Effector memory CD8-positive, alpha-beta T cell (primary cell): ENCODE measurements at places on chromosomes 6 and 20.

- H3K27me3 ChIP-seq: peaks cover 15% of the 10 kb centered on the region
- peak overlapping the region; percentile 66 for H3K27ac ChIP-seq
- H3K4me3 ChIP-seq: no peak overlapping the region
- no peak for DNase-seq
- H3K4me1 ChIP-seq: peaks cover 6% of the 10 kb centered on the region
- H3K36me3 ChIP-seq: peaks cover 16% of the 10 kb centered on the region
Observed at GRCh38 chr20:17936761-17937732, 31.5 kb downstream of the SNX5 start.

GRCh38 chr20:34755367-34755766 is 51.2 kb downstream of the TP53INP2 start:
- no peaks in the 10 kb centered on the region for H3K4me1 ChIP-seq
- DNase-seq: no peak
- H3K36me3 ChIP-seq: peaks cover 64% of the 10 kb centered on the region
- H3K27me3 ChIP-seq: no peaks in the 10 kb centered on the region
- no peak overlapping the region for H3K27ac ChIP-seq

DNA sequence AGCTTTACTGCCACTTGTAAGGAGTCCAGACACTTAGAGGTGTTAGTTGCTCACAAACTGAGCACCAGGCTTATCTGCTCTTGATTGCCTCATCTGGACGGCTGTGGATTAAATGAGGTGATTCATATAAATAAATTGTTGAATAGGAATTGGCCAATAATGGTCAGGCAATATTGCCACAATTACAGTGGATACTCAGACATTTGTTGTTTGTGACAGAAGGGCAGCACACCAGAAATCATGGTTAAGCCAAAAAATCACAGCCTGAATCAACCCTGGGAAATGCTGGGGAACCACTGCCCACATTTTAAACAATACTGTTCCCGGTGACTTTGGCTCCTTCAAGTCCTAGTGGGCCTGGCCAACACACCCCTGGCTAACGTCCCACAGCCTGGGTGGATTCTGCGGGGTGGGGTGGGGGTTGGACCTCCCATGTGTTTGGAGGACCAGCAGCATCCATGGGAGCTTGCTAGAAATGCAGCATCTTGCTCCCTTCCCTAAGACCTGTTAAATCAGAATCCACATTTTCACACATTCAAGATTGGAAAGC is 29.5 kb upstream of the SPDEF start:
- DNase-seq: no peak
- H3K4me1 ChIP-seq: no peaks in the 10 kb centered on the region
- H3K4me3 ChIP-seq: no peak overlapping the region
- H3K36me3 ChIP-seq: peaks cover 23% of the 10 kb centered on the region
- H3K27ac ChIP-seq: peak overlapping the region; percentile 73
- no peaks in the 10 kb centered on the region for H3K27me3 ChIP-seq

GRCh38 chr6:32436995-32437836 is 2.5 kb upstream of the HLA-DRA start:
- peaks cover 9% of the 10 kb centered on the region for H3K4me1 ChIP-seq
- no peak for DNase-seq
- peak overlapping the region; percentile 39 for H3K27ac ChIP-seq

- no peak for DNase-seq
- H3K27me3 ChIP-seq: peaks cover 29% of the 10 kb centered on the region
Observed at GRCh38 chr20:47778398-47779354, 6.6 kb downstream of the SULF2 start.

GRCh38 chr20:57259121-57259937 is 7.1 kb downstream of the BMP7 start:
- DNase-seq: no peak
- H3K27ac ChIP-seq: no peak overlapping the region
- H3K27me3 ChIP-seq: peaks cover 71% of the 10 kb centered on the region
- H3K36me3 ChIP-seq: no peaks in the 10 kb centered on the region
- H3K4me1 ChIP-seq: no peaks in the 10 kb centered on the region
- no peak overlapping the region for H3K4me3 ChIP-seq

GRCh38 chr6:44435500-44435899 is 48.0 kb downstream of the CDC5L start:
- H3K4me1 ChIP-seq: peaks cover 14% of the 10 kb centered on the region
- H3K27ac ChIP-seq: peak overlapping the region; percentile 67
- no peaks in the 10 kb centered on the region for H3K27me3 ChIP-seq
- DNase-seq: no peak
- peaks cover 34% of the 10 kb centered on the region for H3K36me3 ChIP-seq
- no peak overlapping the region for H3K4me3 ChIP-seq

- no peak overlapping the region for H3K4me3 ChIP-seq
- H3K27ac ChIP-seq: peak overlapping the region; percentile 60
- no peak for DNase-seq
- no peaks in the 10 kb centered on the region for H3K27me3 ChIP-seq
- peaks cover under 1% of the 10 kb centered on the region for H3K4me1 ChIP-seq
- peaks cover 8% of the 10 kb centered on the region for H3K36me3 ChIP-seq
Observed at GRCh38 chr20:34546751-34547181, 11.8 kb upstream of the MAP1LC3A start.

DNA sequence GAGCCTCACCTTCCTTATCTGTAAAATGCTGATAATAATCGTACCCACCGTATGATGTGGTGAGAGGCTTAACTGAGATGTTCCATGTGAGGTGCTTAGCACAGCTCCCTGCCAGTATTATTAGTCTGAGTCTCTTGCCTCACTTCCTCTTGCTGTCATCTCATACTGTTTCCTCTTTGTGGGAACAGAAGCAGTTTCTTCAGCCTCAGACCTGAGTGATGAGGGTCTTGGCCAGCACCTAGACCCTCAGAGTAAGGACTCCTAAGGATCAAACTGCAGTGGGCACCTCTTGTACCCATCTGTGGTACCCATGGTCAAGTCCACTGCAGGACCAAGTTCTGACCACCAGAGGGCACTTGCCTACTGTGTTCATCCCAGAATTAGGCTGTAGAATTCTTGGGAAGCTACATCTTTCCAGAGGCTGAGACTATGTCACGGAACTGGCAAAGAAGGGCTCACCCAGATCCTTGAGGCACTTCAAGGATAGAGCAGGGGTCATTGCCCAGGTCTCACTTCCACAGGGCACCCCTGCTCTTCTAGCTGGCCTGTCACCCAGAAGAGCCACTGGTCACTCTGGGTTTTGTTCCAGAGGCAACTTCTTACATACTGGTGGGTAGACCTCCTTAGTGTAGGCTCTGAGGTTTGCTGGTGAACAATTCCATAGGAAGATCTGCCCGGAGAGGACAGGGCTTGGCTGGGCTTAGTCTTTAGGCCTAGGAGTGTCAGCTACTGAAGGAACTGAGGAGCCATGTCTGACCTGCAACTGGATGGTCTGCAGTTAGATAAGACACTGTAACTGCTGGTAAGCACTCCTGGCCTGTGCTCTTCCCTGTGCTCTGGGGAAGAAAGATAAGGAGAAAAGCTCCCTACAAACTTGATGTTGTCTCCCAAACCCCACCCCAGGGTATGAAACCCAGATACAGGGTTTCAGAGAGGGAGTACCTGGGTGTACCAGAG is 20.6 kb upstream of the SGK2 start:
- H3K4me3 ChIP-seq: no peak overlapping the region
- H3K27ac ChIP-seq: no peak overlapping the region
- no peaks in the 10 kb centered on the region for H3K27me3 ChIP-seq
- peak; percentile 34 for DNase-seq
- H3K4me1 ChIP-seq: no peaks in the 10 kb centered on the region
- peaks cover 2% of the 10 kb centered on the region for H3K36me3 ChIP-seq

DNA sequence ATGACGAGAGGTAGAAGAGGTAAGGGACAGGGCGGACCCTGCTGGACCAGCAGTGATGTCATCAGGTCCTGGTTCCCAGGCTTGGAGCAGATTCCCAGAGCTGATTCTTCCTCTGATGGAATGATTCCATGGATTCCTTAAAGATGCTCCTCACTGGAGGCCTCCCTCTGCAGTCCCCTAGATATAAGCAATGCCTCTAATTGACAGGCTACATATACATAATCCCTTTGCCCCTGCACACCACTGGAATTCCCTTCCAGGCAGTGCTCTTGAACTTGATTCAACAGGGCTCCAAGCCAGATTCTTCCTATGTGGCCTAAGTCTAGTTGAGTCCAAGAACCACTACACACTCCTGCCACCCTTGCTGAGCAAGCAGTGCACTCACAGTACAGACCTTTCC is 52.3 kb upstream of the L3MBTL3 start:
- H3K36me3 ChIP-seq: no peaks in the 10 kb centered on the region
- H3K27me3 ChIP-seq: peaks cover 15% of the 10 kb centered on the region
- H3K4me3 ChIP-seq: no peak overlapping the region
- DNase-seq: no peak
- H3K4me1 ChIP-seq: no peaks in the 10 kb centered on the region
- H3K27ac ChIP-seq: no peak overlapping the region

DNA sequence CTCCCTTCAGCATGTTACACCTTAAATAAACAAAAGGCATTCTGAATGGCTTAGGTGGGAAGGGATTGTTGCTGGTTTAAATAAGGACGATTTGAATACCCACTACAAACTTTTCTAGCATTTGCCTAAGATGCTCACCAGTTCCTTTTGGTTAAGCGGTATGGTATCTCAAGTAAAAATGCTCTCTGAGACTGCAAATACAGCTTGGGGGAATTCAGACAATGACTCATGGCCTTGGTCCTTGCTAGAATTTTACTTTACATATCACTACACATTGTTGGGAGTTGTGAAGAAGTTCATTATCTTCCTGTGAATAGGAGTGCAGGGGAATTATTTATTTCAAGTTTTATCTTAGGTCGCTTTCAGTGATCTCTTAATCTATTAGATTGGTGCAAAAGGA is 670.7 kb downstream of the UTRN start:
- no peak overlapping the region for H3K27ac ChIP-seq
- peaks cover 25% of the 10 kb centered on the region for H3K27me3 ChIP-seq
- no peak overlapping the region for H3K4me3 ChIP-seq
- H3K4me1 ChIP-seq: no peaks in the 10 kb centered on the region
- H3K36me3 ChIP-seq: no peaks in the 10 kb centered on the region

- H3K4me1 ChIP-seq: peaks cover 13% of the 10 kb centered on the region
- peak; percentile 33 for DNase-seq
- peak overlapping the region; percentile 88 for H3K27ac ChIP-seq
- H3K36me3 ChIP-seq: peaks cover 3% of the 10 kb centered on the region
Observed at GRCh38 chr20:54063992-54064676, 6.3 kb downstream of the BCAS1 start.

DNA sequence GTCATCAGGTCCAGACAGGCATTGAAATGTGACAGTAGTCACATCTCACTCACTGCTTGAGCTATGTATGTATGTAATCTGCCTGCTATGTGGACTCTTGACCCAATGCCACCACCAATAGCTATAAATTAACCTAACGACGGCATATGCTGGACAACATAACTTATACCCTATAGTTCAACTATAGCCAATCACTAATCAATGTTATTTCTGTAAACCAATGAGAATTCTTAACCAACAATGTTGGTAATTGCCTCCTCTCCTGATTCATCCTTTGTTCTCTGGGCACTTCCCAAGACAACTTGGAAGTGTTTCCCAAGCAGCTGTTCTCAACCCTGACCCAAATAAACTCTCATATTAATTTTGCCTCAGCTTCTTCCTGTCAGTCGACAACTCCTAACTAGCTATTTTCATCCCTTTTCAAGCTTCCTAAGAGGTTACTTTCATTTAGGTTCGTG is 24.1 kb upstream of the SERPINB1 start:
- H3K4me3 ChIP-seq: no peak overlapping the region
- no peak overlapping the region for H3K27ac ChIP-seq
- H3K27me3 ChIP-seq: no peaks in the 10 kb centered on the region

GRCh38 chr6:108619431-108620197 is 58.9 kb downstream of the FOXO3 start:
- peaks cover 41% of the 10 kb centered on the region for H3K4me1 ChIP-seq
- H3K27ac ChIP-seq: peak overlapping the region; percentile 13
- peak overlapping the region; percentile 45 for H3K4me3 ChIP-seq
- H3K36me3 ChIP-seq: peaks cover 9% of the 10 kb centered on the region

GRCh38 chr6:113570161-113570560 is 287.0 kb upstream of the MARCKS start:
- no peaks in the 10 kb centered on the region for H3K4me1 ChIP-seq
- H3K36me3 ChIP-seq: no peaks in the 10 kb centered on the region
- no peak for DNase-seq
- H3K4me3 ChIP-seq: no peak overlapping the region
- no peak overlapping the region for H3K27ac ChIP-seq

GRCh38 chr6:35392111-35392702 is 49.8 kb downstream of the PPARD start:
- no peak overlapping the region for H3K4me3 ChIP-seq
- H3K4me1 ChIP-seq: peaks cover 41% of the 10 kb centered on the region
- no peak overlapping the region for H3K27ac ChIP-seq
- no peaks in the 10 kb centered on the region for H3K27me3 ChIP-seq

GRCh38 chr6:43187821-43188220 is 5.8 kb downstream of the CUL9 start:
- H3K27ac ChIP-seq: peak overlapping the region; percentile 56
- no peaks in the 10 kb centered on the region for H3K27me3 ChIP-seq
- peaks cover 27% of the 10 kb centered on the region for H3K4me1 ChIP-seq
- no peak overlapping the region for H3K4me3 ChIP-seq
- DNase-seq: no peak

DNA sequence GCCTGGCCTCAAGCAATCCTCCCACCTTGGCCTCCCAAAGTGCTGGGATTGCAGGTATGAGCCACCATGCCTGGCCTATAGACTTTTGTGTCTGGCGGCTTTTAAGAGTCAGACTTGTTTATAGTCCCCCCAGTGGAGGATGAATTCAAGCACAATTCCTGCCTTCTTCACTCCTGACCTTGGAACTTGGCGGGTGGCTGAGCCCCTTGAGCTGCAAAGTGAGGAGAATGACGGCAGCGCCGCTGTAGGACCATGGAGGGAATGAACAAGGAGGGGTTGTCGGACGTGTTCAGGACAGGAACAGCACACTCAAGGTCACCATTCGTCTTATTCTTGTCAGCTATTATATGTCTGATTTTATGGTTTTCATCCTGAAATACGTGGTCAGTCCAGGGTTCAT is 265.4 kb downstream of the CDH4 start:
- no peaks in the 10 kb centered on the region for H3K4me1 ChIP-seq
- no peaks in the 10 kb centered on the region for H3K36me3 ChIP-seq
- H3K27ac ChIP-seq: no peak overlapping the region

DNA sequence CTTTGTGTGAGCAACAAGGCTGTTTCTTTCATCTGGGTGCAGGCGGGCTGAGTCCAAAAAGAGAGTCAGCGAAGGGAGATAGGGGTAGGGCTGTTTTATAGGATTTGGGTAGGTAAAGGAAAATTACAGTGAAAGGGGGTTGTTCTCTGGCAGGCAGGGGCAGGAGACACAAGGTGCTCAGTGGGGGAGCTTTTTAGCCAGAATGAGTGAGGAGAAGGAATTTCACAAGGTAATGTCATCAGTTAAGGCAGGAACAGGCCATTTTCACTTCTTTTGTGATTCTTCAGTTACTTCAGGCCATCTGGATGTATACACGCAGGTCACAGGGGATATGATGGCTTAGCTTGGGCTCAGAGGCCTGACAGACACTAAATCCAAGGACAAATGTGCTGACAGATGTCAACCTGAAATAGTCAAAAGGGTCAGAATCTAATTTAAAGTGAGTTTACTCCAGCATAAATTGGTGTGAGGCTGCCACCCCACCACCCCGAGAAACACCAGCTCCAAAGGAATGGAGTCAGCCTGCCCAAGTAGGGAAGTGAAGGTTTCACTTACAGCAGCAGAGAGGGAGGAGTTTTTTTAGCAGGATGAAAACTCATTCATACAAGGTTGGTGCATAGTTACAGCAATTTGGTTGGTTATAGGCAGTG is 560.0 kb upstream of the CDH4 start:
- H3K27ac ChIP-seq: no peak overlapping the region
- peaks cover 2% of the 10 kb centered on the region for H3K4me1 ChIP-seq
- no peaks in the 10 kb centered on the region for H3K36me3 ChIP-seq
- H3K27me3 ChIP-seq: peaks cover 31% of the 10 kb centered on the region
- H3K4me3 ChIP-seq: no peak overlapping the region
